ENCODE measurements at places on chromosomes 2 and 18. TPM values are rescaled to one million over a fixed set of nuclear protein-coding genes. Genes with fewer than 3 reads are reported as not detected.

DNA sequence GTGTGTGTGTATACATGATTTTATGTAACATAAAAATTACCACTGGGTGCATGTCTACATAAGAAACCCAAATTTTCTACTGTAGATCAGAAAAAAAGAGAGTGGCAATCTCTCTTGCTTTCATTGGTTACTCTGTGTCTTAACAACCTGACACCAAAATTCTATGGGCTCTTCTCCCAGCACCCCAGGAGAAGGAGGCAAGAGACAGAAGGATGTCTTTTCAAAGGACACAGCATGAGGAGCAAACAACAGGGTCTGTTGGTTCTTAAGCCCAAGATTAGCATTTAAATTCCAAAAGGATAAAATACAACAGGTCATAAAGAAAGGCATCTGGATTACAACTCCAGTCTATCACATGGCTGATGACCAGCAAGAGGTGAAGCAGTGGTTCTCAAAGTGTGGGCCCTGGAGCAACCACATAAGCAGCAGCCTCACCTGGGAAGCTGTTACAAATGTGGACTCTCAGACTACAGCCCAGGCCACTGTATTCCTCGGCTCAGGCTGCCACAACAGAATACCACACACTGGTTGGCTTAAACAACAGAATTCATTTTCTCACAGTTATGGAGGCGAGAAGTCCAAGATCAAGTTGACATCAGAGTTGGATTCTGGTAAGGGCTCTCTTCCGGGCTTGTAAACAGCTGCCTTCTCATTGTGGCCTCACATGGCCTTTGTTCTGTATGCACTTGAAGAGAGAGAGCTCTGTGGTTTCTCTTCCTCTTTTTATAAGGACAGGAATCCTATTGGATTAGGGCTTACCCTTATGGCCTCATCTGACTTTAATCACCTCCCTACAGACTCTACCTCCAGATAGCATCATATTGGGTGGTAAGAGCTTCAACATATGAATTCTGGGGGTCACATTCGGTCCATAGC, 79.8 kb upstream of the RNF152 start:
- no peak for DNase-seq

DNA sequence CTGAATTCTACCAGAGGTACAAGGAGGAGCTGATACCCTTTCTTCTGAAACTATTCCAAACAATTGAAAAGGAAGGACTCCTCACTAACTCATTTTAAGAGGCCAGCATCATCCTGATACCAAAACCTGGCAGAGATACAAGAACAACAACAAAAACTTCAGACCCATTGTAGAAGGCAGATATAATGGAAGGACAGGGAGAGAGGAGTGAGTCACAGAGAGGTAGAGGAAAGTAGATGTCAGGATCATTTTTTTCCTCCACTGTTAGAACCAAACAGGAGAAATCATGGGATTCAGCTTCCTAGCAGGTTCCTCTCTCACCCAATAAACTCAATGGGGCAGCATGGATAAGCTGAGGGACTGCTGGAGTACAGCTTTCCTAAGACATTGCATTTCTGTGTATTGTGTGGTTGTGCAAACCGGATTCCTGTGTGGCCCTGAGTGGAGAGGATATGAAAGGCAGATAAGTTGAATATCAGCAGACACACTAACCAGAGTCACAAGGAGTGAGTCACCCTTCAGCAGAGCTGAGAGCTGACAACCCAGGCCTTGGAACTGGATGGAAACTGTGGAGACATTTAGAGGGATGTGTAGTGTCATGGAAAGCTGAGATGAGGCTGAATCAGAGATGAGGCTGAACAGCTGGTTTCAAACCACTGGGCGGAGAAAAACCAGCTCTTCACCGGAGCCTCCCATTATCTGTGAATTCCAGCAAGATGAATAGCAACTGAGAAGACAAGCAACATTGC, 60.9 kb upstream of the MMADHC start:
- peak; percentile 99 for DNase-seq

DNA sequence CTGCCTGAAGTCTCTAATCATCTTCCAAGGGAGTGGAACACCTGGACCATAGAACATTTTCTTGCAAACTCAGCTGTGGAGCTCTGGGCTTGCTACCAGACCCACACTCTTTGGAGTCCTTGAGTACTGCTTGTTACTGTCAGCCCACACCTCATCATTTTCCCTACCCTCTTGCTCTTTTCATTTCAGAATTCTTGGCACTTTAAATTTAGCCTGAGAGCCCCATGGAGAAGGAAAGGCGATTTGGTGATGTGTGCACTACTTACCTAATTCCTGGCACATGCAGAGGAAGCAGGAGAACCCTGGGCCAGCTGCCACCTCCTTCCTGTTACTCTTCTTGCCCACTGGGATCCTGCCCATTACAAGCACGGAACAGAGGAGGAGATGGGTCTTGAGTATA, 31.7 kb downstream of the TMEM178A start:
- peak; percentile 30 for DNase-seq

GRCh38 chr2:44623622-44624351, 262.0 kb downstream of the CAMKMT start:
- no peak for DNase-seq

DNA sequence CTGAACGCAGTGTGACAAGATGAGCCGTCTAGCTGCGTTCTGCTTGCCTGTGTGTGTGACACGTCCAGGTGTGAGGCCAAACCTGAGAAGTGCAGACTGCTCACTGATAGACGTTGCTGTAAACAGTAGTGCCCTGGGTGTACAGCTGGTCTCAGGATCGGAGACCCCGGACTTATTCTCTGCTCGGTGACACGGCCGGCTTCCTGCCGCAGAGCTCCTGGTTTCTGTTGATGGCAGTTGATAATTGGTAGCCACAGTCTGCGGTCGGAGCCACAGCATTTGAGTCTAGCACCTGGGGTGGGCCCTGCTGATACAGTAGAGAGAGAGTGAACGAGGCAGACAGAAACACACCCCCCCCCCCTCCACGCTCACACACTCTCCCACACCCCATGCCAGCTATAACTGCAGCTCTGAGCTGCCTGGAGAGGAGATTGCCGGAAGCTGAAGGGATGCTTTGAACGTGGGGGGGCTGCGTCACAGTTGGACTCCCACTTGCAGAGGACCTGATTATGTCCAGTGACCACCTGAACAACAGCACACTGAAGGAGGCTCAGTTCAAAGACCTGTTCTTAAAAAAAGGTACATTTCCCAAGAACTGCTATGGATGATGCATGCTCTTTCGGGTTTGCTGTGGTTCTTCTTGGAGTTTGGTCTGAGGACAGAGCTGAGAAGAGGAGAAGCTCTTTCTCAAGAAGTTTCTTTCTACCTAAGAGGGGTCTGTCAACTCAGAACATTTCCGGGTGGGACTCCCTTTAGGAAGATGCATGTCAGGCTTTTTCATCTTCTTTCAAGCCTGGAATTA, 114.0 kb downstream of the FAM210A start:
- no peak for DNase-seq

DNA sequence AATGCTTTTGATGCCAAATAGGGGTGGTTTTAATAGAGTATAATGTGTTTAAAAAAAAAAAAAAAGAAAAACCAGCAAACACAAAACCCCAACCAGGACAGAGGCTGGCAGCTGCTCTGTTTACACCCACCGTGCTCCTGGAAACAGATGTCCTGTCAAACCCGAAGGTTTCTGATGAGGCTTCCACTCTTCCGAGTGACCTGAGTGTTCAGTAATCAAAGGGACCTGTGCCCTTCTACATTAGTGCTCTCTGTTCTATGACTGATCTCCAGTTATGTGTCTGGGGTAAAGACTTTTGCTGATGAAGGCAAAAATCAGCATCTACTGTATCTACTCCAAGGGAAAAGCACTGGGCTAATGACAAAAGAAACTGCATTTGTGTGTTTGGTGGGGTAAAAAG, 3.5 kb upstream of the KLHL29 start:
- no peak for DNase-seq

- DNase-seq, result no peak
Observed at GRCh38 chr2:109432421-109432820, 181.3 kb downstream of the SEPTIN10 start.

- peak; percentile 77 for DNase-seq
Observed at GRCh38 chr18:2325308-2325849, 245.9 kb downstream of the METTL4 start.

DNA sequence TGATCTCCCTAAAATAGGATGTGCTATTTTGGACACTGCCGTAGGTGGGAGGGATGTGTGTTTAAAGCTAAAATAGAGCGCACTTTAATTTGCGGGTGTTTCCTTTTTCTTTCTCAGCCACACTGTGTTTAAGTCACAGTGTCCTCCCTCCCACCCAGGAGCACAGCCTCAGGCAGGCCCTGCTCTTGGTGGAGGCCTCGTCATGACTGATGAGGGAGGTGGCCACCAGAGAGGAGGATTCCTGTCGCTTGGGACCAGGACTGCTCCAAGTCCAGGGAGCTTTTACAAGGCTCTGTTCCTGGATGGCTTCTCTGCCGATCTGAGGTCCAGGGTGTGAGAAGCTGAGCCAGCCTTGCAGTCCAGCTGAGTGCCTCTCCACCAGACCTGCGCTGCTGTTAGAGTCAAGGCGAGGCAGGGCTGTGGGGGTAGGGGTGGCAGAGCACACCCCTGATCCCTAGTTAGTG, 33.5 kb downstream of the INPP4A start:
- no peak for DNase-seq

DNA sequence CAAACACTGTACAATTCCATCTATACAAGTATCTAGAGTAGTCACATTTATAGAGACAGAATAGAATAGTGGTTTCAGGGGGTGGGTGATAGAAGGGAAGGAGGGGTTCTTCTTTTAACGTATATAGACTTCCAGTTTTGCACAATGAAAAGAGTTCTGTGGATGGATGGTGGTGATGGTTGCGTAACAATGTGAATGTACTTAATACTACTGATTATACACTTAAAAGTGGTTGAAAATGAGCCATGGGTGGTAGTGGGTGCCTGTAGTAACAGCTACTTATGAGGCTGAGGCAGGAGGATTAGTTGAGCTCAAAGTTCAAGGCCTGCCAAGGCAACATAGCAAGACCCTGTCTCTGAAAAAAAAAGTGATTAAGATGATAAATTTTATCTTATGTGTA, 85.8 kb downstream of the SETBP1 start:
- no peak for DNase-seq

DNA sequence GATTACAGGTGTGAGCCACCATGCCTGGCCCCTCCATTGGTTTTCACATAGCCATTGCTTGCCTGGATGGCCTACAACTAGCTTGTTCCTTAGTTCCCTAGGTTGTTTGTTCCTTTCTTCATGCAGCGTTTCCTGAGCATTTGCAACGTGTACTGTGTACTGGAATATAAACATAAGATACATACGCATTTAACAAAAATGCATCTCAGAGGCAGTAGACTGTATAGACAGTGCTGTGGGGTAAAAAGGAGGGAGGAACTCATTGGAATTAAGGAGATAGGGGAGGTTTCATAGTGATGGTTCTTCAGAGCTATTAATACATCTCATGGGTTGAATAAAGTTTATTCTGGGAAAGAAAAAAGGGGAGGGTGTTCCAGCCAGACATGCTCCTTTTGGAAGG, 260.5 kb upstream of the RASGRP3 start:
- no peak for DNase-seq

- DNase-seq, result no peak
Observed at GRCh38 chr2:158315000-158315399, 141.6 kb downstream of the CCDC148 start.

- DNase-seq, result peak; percentile 53
Observed at GRCh38 chr2:69437751-69438154, 518 bp upstream of the NFU1 start.

GRCh38 chr2:48998449-48998848, 155.9 kb downstream of the FSHR start:
- DNase-seq, result no peak

GRCh38 chr2:27095745-27096651, 9.4 kb downstream of the KHK start:
- no peak for DNase-seq

DNA sequence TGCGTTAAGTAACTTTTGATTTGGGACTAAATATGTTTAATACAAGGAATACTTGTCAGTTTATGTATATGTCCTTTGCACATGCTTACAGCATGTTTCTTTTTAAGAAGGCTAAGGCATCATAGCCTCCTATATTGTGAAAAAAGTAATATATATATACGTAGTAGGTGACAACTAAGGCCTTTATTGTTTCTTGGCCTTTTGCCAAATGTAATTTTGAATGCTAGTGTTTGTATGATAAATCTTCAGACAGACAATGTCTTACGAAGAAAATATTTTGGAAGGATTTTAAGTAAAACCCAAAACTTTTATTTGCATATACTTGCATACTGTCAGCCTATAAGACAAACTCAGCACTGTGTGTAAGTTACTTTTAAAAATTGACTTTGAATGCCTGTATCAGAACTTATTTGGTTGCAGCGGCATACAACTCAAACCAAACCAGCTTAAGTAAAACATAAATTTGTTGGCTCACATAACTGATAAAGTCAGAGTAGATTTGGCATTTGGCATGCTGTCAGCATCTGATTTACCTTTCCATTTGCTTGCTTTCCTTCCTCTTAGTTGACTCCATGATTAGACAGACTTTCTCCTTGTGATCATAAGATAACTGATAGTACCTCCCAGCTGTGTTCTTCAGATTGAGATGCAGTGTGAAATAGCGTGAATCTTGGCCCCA, 24.4 kb downstream of the UBE2E3 start:
- DNase-seq, result no peak

DNA sequence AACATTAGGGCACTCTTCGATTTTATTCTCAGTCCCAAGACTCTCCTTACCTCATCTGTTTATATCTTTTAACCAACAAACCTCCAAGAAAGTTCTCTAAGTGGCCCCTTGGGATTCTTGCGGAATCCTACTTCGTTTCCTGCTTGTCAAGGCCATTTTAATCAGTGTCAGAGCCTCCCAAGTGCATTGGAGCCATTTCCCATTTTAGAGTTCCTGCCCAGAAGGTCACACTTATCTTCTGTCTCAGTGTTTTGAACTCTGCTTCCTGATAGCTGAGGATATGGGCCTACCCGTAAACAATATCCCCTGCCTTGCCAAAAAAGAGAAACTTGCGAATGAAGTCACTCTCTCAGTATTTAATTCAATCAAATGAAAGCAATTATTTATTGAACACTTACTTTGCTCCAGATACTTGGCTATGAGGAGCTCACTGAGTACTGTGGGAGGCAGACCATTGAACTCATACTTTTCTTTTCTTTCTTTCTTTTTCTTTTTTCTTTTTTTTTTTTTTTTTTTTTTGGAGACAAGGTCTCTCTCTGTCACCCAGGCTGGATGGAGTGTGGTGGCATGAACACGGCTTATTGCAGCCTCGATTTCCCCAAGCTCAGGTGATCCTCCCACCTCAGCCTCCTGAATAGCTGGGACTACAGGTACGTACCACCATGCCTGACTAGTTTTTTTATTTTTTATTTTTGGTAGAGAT, 5.7 kb upstream of the NOSTRIN start:
- DNase-seq, result no peak

GRCh38 chr2:130951018-130951417, 114.3 kb downstream of the ARHGEF4 start:
- DNase-seq, result no peak

DNA sequence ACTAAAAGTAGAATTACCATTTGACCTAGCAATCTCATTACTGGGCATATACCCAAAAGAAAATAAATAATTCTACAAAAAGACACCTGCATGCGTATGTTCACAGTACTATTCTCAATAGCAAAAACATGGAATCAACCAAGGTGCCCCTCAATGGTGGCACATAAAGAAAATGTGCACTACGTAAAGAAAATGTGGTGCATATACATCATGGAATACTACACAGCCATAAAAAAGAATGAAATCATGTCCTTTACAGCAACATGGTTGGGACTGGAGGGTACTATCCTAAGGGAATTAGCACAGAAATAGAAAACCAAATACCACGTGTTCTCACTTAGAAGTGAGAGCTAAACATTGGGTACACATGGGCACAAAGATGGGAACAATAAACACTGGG, 250.7 kb upstream of the TNP1 start:
- DNase-seq, result no peak

UGT1A8 gene
- not detected for total RNA-seq

NR4A2 gene
- 1.3 TPM for total RNA-seq

CD28 gene
- not detected for total RNA-seq

COL5A2 gene
- 580 TPM for total RNA-seq

LYPD6 gene
- 1.1 TPM for total RNA-seq

CHRND gene
- not detected for total RNA-seq
